ENCODE measurements at places on chromosomes 6 and 20. TPM values are rescaled to one million over a fixed set of nuclear protein-coding genes. Genes with fewer than 3 reads are reported as not detected.

- DNase-seq: no peak
These were observed 27.3 kb downstream of the RNF182 start for GRCh38 chr6:13952101-13952500.

- no peak for DNase-seq
These were observed 134.1 kb upstream of the CITED2 start for GRCh38 chr6:139508576-139508975.

DNA sequence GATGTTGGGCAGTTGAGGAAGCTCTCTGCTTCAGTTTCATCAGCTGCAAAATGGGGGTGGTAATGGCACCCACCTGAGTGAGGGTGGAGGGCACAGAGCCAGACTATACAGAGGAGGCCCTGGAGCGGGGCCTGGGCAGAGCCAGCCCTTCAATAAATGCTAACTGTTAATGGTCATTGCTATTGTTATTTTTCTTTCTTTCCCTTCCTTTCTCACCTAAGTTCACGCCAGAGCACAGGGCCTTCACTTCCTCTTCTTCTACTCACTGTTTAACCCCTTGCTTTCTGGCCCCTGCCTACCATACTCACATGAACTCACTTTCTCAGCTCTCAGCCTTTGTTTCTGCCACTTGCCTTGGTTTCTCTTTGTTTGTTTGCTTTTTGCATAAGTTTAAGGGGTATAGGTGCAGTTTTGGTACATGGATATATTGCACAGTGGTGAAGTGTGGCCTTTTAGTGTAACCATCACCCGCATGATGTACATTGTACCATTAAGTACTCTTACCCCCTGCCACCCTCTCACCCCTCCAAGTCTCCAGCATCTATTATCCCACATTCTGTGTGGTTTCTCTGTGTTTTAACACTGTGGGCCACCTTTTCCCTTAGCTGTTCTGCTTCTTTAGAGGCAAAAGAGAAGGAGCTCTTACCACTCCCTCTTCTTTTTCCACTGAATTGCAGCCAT lies 7.5 kb upstream of the RREB1 start:
- no peak for DNase-seq

- no peak for DNase-seq
These were observed 21.0 kb downstream of the C6orf89 start for GRCh38 chr6:36906539-36907325.

- no peak for DNase-seq
These were observed 126.9 kb downstream of the TRMT11 start for GRCh38 chr6:126113261-126113660.

DNA sequence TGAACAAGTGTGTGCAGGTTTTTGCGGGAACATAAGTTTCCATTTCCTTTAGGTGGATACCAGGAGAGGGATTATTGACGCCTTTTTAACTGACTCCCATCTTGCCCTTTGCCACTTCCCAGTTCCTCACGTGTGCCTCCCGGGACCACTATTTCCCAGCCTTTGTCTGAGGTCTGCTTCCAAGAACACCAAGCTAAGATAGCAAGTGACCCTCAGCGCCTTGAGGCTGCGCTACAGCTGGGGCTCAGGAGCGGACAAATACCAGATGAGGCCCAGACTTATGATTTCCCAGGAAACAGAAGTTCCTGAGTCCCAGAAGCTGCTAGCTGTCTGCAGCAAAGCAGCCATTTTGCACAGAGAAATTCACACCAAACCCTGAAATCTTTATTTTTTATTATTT lies 216.7 kb downstream of the SYNDIG1 start:
- no peak for DNase-seq

The BPIFB1 gene
- not detected for polyA plus RNA-seq

GRCh38 chr6:13534536-13534935 lies 39.9 kb upstream of the SIRT5 start:
- DNase-seq: no peak

The DEFB112 gene
- not detected for polyA plus RNA-seq

The ARFGEF3 gene
- polyA plus RNA-seq: 1.1 TPM

DNA sequence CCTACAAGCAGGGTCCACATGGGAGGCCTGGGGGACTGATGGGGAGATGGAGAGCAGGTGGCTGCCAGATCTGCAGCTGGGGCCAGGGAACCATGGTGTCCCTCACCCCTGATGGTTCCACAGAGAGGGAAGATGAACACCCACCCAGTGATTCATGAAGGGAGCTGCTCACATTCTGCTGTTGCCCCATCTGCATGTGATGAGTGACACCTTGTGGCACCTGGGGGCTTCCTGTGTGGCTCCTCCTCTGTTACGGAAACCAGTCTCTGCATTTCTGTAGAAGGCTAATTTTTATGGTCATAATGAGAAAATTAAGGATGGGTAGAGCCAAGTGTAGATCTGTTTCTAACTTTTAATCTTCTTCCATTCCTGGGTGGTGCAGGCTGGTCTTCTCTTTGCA lies 217.1 kb downstream of the SMOC2 start:
- DNase-seq: no peak

DNA sequence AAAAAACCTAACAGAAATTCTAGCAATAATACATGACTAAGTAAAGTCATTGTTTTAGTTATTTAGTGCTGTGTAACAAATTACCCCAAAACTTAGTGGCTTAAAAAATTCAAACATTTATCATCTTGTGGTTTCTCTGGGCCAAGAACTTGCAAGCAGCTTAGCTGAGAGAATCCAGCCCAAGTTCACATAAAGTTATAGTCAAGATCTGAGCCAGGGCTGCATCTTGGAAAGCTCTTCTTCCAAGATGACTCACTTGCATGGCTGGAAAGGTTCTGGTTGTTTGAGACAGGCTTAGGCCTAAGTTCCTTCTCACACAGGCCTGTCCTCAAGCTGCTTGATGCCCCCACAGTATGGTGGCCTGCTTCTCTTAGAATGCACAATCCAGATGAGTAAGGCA lies 217.8 kb upstream of the TSHZ2 start:
- DNase-seq: no peak

DNA sequence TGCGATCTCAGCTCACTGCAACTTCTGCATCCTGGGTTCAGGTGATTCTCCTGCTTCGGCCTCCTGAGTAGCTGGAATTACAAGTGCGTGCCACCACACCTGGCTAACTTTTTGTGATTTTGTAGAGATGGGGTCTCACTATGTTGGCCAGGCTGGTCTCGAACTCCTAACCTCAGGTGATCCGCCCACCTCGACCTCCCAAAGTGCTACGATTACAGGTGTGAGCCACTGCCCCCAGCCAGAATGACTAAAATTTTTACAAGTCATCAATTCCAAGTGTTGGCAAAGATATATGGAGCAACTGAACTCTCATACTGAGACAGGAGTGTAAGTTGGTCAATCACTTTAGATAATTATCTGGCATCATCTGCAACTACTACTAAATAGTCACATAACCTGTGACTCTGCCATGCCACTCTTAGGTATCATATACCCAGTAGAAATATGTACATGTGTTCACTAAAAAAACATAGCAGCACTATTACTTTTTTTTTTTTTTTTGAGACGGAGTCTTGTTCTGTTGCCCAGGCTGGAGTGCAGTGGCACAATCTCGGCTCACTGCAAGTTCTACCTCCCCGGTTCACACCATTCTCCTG lies 3.0 kb downstream of the EIF6 start:
- DNase-seq: no peak

DNA sequence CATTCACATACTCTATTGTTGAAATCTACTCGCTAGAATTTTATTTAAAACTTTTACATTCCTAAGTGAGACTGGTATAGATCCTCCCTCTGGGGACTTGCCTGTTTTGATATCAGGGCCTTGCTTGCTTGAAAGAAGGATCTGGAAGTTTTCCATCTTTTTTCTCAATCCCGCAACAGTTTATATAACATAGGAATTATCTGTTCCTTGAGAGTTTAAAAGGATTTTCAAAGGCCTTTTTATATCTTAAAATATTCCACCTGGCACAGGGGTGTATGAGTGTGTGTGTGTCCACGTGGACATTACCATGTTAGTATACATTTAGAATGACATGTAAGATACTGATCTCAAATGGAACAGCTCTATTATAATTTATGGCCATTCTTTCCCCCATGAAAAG lies 96.3 kb downstream of the TRERF1 start:
- DNase-seq: no peak

GRCh38 chr6:6723361-6723760 lies 134.8 kb downstream of the LY86 start:
- DNase-seq: no peak

- DNase-seq: no peak
These were observed 14.2 kb downstream of the TXLNB start for GRCh38 chr6:139277587-139277986.

GRCh38 chr6:122578961-122579360 lies 31.2 kb upstream of the PKIB start:
- DNase-seq: no peak

GRCh38 chr6:167952512-167952859 lies 45.0 kb upstream of the KIF25 start:
- no peak for DNase-seq

DNA sequence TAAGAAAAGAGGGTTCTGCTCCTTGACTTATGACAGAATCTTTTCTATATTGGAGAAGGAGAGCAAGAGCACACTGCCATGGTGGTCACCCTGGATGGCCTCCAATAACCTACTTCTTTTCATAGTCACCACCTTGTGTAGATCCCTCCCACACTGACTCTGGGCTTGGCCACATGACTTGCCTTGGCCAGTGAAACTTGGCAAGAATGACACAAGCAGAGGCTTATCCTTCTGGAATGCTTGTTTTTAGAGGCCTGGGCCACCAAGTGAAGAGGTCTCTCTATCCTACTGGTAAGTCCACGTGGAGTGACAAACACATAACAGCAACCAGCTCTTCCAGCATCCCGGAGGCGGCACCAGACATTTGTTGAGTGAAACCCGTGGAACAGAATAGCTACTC lies 349.4 kb upstream of the JARID2 start:
- no peak for DNase-seq

GRCh38 chr20:18052856-18053255 lies 4.9 kb downstream of the OVOL2 start:
- DNase-seq: no peak

DNA sequence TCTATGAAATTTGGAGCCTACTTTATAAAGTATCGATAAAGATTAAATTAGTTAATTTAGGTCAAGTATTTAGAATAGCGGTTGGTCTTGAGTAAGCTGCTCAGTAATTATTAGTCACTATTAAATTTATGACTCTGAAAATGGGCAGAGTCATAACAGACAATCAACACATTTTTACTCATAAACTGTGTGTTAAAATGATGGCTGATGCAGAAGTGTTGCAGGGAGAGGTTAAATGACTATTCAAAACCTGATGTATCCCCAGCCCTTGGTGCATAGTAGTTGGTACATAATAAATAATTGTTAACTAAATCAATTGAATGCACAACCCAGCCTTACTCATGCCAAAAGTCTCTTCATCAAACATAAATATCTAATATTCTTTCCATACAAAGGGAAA lies 30.6 kb downstream of the HIVEP2 start:
- no peak for DNase-seq

- no peak for DNase-seq
These were observed 125.3 kb downstream of the MAP7 start for GRCh38 chr6:136424901-136425300.

GRCh38 chr20:839015-839414 lies 5.5 kb downstream of the FAM110A start:
- DNase-seq: no peak

- DNase-seq: no peak
These were observed 24.8 kb downstream of the RREB1 start for GRCh38 chr6:7132398-7133035.

- no peak for DNase-seq
These were observed 77.7 kb upstream of the SLC22A23 start for GRCh38 chr6:3534599-3534998.

- no peak for DNase-seq
These were observed 305.0 kb downstream of the GMDS start for GRCh38 chr6:1940381-1940780.
